Jurkat, Clone E6-1 (cell line): ENCODE measurements at places on chromosomes 1 and 21.
A peak's percentile ranks its signal among the peaks of the same experiment; 100 is the strongest.

DNA sequence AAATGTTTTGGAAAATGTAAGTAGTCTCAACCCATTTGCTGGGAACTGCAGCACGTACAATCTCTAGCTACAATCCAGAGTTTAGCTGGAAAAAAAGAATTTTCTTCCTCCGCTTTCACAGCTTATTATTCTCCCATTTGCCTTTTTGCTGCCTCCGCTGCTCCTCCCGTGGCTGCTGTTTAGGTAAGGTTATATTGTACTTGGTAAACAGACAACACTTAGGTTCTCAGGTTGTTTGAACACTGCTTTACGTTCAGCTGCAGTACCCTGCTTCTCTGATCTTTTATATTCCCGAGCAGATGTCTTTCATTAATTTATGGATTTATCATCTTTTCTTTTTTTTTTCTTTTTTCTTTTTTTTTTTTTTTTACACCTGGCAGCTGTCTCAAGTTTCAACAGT, 14.3 kb downstream of the PROX1 start:
- DNase-seq, result no peak

- peak; percentile 22 for DNase-seq
Measured at GRCh38 chr1:152141971-152142584, 16.9 kb downstream of the RPTN start.

- DNase-seq, result no peak
Measured at GRCh38 chr21:45873866-45874265, 107.7 kb upstream of the COL6A1 start.

DNA sequence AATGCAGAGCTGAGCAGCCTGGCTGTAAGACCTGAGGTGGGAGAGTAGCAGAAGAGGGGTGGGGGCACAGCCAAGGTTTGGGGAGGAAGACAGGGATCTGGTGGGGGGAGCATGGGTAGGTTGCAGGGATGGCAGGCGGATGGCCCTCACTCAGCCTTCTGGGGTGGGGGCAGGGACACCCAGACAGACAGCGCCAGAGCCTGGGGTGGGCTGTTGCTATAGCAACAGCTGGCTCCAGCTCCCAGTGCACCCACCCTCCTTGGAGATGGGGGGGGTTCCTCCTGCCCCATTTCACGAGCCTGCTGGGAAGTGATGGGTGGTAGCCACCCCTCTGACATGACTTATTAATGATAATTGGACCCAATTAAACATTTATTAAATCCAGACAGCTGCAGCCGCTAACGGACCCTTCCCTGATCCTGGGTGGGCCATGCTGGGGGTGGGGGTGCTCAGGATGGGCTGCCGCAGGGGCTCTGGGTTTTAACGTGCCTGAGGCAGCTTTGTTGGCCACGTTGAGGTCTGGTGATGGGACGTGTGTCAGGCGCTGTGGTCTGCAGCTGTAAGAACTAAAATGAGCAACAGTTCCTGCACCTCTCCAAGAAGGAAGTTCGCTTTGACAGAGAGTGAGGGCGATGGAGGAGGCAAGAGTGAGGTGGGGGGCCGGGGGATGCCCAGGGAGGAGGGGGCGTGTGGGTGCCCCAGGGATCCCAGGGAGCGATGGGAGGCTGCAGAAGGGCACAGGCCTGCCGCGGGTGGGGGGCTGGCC, 19.4 kb downstream of the AGRN start:
- DNase-seq, result no peak

- DNase-seq, result no peak
Measured at GRCh38 chr1:80154176-80154575, 1147.6 kb upstream of the ADGRL4 start.

DNA sequence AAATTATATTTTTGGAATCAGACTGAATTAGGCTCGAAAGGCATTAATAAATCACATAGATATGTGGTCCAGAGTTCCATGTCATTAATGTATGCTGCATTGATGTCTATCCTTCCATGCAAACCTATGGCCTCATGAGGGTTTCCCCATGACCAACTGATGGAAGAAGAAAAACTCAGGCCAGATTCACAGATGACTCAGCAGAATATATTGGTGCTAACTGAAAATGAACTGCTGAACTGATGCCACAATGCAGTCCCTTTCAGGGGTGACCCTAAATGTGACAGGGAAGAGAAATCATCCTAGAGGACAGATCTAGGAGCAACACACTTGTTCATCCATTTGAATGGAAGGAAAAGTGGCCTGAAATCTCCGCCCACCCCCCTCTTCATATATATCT, 110.5 kb upstream of the KCND3 start:
- no peak for DNase-seq

DNA sequence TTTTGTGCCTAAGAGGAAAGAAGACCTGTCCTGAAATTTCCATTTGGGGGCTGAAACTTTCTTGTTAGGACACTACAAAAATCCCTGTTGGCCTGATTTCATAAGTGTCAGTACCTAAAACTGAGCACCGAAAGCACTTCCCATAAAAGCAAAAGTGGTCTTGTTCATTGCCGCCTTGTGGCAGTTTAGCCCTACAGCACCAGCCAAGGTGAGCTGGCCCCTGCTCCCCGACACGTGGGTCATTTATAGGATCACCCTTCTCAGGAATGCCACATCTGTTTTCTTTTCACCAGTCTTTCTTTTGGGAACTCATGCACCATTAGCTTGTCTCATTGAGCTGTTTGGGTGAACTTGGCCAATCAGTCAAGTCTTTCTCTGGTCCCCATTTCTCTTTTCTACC, 155.8 kb upstream of the KAZN start:
- no peak for DNase-seq

- DNase-seq, result no peak
Measured at GRCh38 chr1:14820295-14821085, 222.0 kb downstream of the KAZN start.

- no peak for DNase-seq
Measured at GRCh38 chr1:24713176-24713575, 32.1 kb upstream of the CLIC4 start.

- DNase-seq, result no peak
Measured at GRCh38 chr1:109931911-109932636, 21.4 kb downstream of the CSF1 start.
